ENCODE measurements at places on chromosomes 6 and 20.

DNA sequence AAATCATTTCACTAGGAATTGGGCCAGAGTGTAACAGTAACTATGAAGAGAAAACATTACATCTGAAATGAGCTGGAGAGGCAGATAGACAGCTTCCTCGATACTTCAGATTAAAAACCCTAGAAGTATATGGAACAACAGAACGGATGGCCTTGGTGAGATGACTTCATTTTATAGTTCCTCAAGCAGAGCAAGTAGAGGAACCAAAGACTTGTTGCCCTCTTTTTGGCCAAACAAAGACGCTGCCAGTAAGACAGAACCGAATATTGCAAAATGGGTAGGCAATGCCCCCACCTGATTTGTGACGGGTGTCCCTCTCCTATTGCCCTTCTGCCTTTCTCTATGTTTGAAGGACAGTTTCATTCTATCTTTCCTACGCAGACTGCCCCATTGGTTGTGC, 53.5 kb downstream of the AGPAT4 start:
- no peak for DNase-seq

DNA sequence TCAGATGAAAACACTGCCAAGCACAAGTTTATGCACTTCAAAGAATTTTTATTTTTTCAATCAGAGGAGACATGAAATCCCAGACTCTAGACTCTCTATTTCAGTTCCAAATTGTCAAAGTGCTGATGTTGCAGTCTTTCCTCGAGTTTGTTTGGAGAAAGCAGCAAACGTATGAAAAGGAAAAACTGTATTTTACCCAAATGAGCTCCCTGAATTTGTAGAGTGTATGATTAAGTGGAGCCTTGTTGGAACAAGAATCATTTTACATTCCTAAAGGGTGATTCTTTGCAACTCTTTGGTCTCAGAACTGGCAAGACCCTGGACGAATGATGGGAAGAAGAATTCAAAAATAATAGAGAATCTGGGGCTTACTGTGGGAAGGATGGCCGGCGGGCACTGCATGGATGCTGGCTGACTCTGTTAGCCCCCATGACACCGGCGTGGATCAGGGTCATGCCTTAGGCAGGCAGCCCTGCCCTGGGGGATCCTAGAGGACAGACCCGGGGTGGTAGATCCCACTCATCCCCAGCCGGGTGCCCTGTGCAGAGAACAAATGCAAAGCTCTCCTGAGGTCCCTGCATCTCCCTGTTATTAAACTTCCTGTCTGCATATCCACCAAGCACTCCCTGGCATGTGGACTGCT, 207.4 kb downstream of the FNDC1 start:
- DNase-seq = no peak

DNA sequence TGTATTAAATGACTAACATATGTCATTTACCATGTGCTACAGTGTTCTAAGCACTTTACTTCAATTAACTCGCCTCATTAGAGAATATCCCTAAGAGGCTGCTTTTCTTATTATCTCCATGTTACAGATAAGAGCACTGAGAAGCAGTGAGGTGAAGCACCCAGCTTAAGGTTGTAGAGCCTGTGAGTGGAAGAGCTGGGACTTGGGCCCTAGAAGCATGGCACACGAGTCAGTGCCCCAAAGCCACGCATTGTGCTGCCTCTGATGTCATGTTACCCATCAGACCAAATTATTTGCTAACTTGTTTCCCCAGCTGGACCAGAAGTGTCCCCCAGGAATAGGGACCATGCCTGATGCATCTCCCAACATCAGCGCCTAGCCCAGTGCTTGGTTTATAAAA, 34.1 kb downstream of the POFUT1 start:
- DNase-seq = no peak

DNA sequence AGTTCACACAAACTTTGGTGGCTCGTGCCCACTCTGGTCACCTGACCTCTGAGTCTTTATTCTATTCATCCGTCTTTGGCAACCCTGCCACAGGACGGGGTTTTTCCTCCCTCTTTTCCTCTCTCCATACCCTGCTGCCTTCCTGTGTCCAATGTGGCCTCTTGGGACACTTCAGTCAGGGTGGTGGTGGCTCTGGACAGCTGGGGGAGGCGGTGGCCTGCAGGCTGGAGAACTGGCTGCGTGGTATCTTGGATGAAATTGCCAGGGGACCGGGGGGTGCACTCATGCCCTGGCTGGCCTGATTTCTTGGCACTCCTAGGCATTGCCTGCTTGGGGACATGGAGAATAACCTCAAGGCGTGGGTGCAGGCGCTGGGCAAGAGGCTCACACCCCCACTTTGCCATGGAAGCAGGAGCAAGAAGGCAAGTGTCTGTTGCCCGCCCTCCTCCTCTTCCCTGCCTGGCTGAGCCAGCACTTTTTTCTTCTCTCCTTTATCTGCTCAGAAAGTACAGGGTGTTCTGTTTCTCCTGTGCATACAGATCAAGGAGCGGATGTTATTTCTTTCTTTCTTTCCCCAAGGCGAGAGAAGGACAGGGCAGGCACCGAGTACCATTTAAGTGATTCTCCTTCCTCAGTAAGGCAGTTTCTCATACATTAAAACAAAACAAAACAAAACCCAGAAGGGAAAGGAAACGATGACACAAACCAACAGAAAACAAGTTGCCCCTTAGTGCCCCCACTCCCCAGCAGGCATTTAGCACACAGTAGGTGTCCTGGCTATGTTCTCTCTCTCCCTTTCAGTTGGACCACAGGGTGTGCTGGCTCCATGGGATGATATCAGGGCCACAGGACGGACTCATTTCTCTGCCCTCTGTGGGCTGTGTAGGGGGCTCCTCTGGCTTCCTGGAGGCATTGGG, 155.5 kb upstream of the RNF24 start:
- DNase-seq = no peak

DNA sequence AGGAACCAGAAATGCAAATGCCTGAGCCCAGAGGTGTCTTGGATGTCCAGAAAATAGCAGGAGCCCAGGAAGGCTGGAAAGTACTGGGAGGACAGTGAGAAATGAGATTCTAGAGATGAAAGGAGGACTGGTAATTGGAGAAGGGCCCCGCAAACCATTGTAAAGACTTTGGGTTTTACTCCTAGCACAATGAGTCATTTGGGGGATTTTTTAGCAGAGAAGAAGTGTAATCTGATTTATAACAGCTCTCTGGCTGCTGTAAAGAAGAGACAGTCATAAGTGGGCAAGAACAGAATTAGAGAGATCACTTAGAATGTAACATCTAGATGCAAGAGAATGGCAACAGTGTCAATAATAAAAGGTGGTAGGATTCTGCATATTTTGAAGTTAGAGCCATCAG, 40.2 kb downstream of the SLC35F1 start:
- DNase-seq = no peak

DNA sequence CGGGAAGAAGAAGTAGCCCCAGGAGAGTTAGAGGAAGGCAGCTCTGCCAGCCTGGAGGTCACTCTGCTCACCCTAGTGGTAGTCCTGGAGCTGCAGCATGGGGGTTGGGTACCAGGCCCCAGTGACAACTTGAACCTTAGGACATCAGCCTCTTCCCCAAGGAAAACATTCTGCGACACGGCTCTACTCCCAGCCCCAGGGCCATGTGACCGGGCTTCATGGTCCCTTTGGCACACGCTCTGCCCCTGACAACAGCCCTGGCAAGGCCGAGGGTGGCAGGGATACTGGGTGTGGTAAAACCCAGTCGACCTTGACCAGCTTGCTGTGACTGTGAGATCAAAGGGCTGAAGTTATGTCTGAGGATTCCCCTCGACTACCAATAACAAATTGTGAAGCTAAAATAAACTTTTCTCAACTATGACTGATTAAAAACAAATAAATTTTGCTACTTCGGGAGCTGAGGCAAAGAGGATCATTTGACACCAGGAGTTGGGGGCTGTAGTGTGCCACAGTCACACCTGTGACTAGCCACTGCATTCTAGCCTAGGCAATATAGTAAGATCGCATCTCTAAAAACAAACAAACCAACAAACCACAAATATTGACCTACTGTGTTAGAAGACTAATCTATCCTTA, 24.4 kb upstream of the ARID1B start:
- no peak for DNase-seq

GRCh38 chr6:95795927-95796326, 218.6 kb downstream of the MANEA start:
- DNase-seq = no peak

- no peak for DNase-seq
Measured at GRCh38 chr20:52039790-52040189, 151.8 kb downstream of the ZFP64 start.
